ENCODE measurements at places on chromosomes 7 and 10.

GRCh38 chr10:27664461-27664860, 81.2 kb downstream of the MKX start:
- no peak for DNase-seq

DNA sequence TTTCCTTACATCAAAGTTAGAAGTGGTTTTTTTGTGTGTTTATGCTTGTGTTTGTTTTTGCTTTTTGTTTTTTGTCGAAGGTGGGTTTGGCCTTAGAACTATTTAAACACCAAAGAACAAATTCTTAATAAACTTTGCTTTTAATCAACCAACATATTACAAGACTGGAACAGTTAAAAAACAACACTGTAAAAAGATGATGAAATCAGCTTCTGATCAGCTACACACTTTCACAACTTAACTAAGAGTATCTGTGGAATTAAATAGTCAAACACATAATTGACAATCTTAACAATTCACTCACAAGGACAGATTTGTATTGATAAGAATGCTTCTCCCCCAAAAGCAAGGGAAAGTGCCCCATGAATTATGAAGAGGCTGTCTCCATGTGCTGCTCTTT, 58.8 kb downstream of the MRPL32 start:
- DNase-seq: no peak

DNA sequence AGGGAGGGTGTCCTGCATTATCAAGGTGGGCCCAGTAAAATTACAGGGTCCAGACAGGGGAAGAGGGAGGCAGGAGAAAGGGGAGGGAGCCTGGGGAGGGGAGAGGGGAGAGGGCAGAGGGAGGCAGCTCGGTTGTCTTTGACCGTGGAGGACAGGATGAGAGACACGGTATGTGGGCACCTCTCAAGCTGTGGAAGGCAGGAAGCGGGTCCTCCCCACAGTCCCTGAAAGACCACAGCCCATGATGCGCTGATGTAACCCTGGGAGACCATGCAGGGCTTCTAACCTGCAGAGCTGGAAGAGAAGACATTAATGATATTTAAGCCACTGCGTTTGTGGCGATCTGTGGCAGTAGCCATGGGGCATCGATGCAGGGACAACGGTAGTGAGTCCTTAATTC, 27.2 kb upstream of the MNX1 start:
- DNase-seq: no peak

- DNase-seq: no peak
These were observed 30.6 kb downstream of the MYL10 start for GRCh38 chr7:101598422-101598985.

- DNase-seq: peak; percentile 79
These were observed 228.1 kb upstream of the PFKP start for GRCh38 chr10:2839081-2839725.

GRCh38 chr7:134870781-134871180, 91.3 kb downstream of the CALD1 start:
- no peak for DNase-seq

DNA sequence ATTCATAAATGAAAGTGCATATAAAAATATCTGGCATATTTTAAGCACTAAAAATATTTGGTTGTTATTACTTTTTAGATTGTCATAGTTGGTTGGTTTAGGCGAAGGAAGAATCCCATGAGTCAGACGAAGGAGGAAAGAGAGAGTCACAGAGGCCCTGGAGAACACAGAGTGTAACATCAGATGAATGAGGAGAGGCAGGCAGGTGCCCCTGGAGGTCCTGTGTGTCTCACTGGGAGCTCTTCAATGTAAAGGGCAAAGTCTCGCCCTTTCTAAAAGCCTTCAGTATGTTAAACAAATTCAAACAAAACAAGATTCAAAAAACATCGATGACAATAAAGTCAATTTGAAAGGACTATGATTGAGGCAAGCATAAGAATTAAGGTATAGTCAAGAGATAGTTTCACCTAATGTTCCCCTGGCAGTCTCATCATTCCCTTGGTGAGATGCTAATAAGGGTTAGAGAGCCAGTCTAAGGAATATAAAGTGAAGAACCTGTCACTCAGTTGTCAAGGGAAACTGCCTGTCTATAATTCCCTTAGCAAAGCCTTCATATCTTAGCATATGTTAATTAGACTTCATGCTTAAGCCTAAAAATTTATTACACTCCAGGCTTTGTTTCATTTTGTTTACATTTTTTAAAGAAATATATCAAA, 194.3 kb downstream of the TPK1 start:
- no peak for DNase-seq

- DNase-seq: peak; percentile 12
These were observed 238.4 kb downstream of the DIP2C start for GRCh38 chr10:451021-451471.

DNA sequence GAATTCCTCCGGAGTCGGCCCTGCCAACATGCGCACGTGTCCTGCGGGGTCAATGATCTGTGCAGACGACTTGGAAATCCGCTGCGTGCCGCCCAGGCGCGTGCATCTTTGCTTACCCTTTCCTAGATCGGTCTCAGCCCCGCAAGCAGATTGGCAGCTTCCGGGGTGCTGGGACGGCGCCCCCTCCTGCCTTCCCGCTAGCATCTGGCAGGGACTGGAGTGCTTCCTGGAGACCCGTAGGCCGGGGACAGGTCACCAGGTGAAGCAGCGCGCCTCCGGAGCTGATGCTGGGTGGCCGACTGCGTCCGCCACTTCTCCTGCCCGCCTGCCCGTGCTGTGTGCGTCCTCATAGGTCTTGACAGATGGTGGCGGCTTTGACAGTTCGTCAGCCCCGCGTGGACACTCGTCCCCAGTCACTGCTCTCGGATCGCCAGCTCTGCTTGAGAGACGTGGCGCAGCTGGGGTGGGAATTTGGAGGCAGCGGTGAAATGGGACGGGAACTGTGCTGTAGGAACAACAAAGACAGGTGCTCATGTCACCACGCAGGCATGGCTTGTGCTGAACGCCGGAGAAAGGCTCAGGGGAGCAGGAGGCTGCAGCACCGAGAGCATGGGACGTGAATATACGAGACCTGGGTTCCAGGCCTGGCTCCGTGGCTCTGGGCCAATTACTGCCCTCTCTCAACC, 21.9 kb upstream of the KCNK18 start:
- DNase-seq: peak; percentile 31

DNA sequence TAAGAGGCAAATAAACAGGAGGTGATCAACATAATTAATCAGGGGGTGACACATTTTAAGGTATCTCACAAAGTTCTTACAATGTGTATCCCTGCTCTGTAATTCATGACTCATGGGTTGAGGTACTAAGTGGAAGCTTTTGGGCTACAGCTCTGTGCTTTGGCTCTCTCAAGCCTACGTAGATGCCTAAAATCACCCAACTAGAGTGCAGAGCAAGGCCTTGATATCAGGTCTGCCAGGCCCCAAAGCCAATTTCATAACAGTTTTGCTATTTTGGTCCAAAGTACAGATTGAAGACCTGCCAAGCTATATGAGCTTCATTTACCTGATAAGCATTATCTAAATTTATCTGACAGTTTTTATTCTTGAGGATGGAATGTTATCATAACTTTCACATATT, 175.3 kb upstream of the BET1 start:
- DNase-seq: no peak

- peak; percentile 64 for DNase-seq
These were observed 136.4 kb upstream of the FGFR2 start for GRCh38 chr10:121734589-121735045.

- DNase-seq: no peak
These were observed 29.3 kb downstream of the NPS start for GRCh38 chr10:127578259-127578960.

All from hematopoietic multipotent progenitor cell treated with erythropoietin and hydrocortisone succinate and interleukin-3 and kit ligand, for 6 days (in vitro differentiated cells).